Activated T-cell treated with anti-CD3 and anti-CD28 coated beads for 4 hours (primary cell): ENCODE measurements at places on chromosomes 16 and 17.

DNA sequence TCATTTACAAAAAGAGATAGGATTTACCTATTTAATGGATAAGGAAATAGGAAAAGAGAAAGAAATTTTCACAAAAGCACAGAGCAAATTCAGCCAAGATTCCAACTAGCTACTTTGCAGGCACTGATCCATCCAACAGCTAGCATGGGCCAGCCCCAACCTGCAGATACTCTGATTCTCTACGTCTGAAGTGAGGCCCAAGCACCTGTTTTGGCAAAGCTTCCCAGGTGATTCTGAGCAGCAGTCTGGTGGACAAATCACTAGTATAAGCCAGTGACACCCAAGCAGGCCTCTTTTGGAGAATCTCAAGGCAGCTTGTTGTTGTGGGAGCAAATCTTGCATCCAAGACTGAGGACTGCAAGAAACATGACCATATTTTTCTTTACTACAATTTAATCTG, 20.9 kb upstream of the CALB2 start:
- no peak for DNase-seq

GRCh38 chr16:21610006-21610544, 10.7 kb downstream of the METTL9 start:
- no peak for DNase-seq

DNA sequence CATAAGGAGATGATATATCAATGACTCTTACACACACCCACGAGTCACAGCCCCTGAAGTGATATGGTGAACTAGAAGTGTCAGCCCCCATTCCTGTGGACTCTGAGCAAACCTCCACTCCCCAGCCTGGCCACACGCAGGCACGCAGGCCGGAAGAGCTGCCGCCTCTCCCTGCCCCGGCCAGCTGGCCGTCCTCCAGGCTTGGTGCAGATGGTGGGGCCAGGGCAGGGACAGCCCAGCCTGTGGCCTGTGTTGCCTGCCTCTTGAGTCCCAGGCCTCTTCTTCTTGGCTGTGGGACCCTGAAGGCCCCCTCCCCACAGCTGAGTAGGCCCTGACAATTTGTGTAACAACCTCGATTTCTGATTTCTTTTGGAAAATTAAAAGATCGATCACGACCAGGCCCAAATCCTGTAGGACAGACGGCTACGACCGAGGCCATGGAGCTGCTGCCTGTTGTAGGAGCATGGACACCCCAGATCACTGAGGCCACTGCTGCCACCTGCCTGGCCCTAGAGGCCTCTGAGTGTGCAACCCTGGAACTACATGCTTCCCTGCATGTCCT, 10.0 kb upstream of the MPRIP start:
- no peak for DNase-seq

GRCh38 chr17:75499313-75500022, 15.9 kb downstream of the CASKIN2 start:
- DNase-seq, result no peak

DNA sequence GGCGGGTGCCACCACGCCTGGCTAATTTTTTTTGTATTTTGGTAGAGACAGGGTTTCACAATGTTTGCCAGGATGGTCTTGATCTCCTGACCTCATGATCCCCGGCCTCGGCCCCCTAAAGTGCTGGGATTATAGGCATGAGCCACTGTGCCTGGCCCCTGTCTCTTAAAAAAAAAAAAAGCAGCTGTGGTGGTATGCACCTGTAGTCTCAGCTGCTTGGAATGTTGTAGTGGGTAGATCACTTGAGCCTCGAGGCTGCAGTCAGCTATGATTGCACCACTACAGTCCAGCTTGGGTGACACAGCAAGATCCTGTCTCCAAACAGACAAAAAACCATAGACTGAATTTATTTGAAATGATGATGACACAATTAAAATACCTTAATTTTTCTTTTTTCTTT, 24.3 kb downstream of the CDK12 start:
- DNase-seq, result no peak

DNA sequence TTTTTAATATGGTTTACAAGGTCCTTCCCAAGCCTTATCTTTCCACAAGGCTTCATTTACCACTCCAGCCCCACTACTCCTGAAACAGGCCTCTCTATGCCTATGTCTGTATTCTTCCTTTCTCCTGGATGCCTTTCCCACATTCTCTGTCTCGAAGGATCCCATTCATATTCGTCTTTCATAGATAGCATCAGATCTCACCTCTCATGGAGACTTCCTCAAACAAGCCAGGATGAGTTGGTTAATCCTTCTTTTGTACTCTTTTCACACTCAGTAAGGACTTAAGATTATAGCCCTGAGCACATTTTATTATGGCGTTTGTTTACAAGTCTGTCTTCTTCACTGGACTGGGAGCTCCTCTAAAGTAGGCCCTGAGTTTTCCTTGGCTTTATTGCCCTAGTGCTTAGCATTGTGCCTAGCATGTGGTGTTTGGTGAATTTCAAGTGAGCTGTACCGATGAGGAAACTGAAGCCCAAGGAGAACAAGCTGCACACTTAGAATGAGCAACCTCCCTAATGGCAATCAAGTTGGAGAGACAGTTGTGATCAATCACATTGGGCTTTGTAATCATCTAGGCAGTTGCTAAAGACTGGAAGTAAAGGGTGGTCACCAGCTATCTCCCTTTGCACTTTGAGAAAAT, 10.0 kb upstream of the TBX4 start:
- DNase-seq, result no peak

GRCh38 chr16:30003670-30004423, 7.0 kb downstream of the DOC2A start:
- no peak for DNase-seq

GRCh38 chr16:12395268-12395667, 408.4 kb downstream of the CPPED1 start:
- no peak for DNase-seq

DNA sequence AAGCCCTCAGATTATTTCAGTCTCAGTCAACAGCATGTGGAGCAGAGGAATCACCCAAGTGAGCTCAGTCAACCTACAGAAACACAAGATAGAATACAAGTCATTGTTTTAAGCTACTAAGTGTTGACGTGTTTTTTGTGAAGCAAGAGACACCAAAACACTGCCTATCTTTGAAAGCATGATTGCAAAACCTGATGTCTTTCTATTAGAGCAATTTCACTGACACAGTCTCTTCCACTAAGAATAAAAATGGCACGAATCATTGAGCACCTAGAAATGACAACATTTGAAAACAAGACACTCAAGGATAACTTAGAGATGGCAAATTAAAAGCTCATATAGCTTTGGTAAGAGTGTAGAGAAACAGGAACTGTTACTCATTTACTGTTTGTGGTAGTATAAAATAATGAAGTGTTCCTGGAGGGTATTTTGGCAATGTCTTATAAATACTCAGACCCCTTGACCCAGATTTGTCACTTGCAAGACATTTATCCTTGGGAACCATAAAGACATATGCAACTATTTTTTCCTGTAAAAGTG, 407.1 kb upstream of the XYLT1 start:
- DNase-seq, result no peak
